ENCODE measurements at places on chromosomes 13 and 19.

- no peak for DNase-seq
Measured at GRCh38 chr19:48295458-48295857, 25.6 kb downstream of the ZNF114 start.

DNA sequence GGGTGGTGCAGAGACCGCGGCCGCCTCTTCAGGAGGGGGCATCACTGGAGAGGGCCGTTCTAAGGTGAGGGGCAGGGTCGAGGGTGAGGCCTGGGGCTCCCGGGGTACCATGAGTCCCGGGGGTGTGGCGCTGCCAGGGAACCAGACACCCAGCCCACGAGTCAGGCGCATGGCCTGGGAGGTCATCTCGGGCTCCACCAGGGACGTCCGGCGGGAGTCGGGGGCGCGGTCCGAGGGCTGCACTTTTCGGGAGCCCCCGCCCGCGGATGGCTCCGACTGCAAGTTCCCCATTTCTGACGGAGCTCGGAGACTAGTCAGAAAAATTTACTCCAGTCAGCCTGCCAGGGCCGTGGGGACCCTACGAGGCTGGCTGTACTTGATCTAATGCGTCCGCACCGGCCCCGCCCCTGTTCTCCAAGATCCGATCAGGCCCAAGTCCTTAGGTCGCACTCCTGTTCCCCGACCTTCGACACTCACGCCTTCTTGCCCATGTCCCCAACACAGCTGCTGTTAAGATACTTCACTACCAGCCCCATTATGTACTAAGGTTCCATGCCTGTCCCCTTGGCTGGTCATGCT is 774 bp downstream of the GGN start:
- no peak for DNase-seq

DNA sequence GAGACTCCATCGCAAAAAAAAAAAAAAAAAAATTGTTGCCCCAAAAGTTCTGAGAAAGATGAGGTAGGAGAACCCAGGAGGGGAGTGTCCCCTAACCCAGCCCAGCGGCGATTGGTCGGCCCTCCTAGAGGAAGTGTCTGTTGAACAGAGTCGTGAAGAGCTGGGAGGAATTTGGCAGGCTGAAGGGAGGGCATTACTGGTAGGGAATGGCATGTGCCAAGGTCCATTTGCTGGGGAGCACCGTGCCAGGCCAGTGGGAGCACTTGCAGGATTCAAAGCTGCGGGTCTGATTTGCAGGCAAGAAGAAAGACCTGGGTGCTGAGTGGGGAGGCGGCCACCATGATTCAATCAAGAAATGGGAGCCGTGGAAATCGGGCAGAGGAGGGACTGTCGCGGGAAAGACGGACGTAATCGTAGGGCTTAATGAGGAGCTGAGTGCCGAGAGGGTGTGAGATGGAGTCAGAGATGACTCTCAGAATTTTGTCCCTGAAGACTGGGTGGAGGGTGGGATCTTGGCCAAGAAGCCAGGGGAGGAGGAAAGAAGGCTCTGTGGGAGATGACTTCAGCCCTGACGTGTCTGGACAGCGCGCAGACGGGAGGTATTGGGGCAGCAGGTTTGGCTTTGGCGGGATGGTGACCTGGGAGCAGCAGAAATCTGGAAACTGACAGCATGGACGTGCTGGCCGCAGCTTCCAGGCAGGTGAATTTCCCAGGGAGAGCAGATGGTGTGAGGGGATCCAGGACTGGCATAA is 15.4 kb downstream of the CERS4 start:
- DNase-seq = no peak

DNA sequence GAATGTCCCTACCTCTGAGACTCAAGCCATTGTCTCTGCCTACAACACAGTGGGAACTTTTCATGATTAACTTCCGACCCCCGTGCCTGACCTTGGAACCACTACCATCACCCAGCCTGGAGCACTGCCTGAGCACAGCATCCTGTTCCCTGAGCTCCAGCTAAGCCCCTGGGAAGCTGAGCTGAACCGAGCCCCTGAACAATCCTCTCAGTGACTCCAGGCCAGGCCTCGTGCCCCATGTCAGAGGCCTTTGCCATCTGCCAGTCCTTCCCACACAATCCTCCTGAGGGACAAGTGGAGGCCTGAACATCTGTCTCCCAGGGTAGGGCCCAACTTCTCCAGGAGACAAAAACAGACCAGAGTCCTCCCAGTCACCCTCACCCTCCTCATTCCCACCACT is 17.5 kb downstream of the CEACAM3 start:
- no peak for DNase-seq

- no peak for DNase-seq
Measured at GRCh38 chr13:113406321-113407102, 42.6 kb upstream of the GRTP1 start.

DNA sequence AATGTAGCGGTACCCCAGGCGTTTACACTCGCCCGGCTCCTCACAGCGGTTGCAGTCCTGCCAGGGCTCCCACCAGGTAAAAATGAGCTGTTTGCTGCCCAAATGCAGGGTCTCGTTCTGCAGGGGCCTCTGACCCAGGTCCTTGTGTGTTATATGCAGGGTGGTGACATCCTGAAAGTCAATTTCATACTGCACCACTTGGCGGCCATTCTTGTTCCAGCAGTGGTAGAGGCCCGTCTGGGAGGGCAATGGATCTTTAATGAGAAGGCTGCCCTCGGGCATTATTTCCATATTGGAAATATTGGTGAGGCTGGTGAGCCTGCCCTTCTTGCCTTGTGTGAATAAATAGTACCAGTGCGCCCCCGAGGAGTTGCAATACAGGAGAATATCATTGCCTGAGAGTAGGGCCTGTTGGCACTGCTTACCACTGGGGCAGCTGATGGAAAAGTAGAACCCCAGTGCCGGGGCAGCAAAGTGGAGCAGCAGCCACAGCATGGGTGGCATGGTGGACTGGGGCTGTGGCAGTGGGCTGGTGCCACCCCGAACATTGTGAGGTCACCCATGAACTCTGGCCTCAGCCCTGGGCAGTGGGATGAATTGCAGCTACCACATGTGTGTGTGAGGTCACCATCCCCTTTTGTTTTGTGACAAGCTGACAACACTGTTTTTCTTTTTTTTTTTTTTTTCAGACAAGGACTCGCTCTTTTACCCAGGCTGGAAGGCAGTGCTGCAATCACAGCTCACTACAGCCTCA is at the start of gene FAM187B:
TSS of gene FAM187B (minus strand) at position 563 of the 754 bp plus-strand sequence. CDS start at position 504, 59 bp downstream.
- DNase-seq = no peak

DNA sequence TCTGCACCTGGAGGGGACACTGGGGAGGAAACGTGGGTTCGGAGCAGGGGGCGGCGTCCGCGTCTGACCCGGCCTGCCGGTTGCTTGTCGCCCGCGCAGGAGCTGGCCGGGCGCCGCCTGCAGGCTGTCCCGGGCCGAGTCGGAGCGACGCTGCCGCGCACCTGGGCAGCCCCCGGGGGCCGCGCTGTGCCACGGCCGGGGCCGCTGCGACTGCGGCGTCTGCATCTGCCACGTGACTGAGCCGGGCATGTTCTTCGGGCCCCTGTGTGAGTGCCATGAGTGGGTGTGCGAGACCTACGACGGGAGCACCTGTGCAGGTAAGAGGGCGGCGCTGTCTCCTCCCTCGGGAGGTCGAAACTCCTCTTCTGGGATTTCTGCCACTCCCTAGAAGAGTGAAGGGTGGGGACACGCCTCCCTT is 1.3 kb downstream of the ITGBL1 start:
- DNase-seq = no peak

GRCh38 chr13:73767747-73768315 is 366.4 kb downstream of the KLF12 start:
- DNase-seq = no peak

GRCh38 chr13:73991384-73991783 is 142.8 kb downstream of the KLF12 start:
- DNase-seq = no peak

GRCh38 chr13:109795011-109795410 is 8.6 kb upstream of the IRS2 start:
- DNase-seq = no peak

GRCh38 chr13:103002279-103002678 is 63.9 kb downstream of the SLC10A2 start:
- DNase-seq = no peak

- no peak for DNase-seq
Measured at GRCh38 chr13:45751885-45752284, 49.8 kb downstream of the CBY2 start.

DNA sequence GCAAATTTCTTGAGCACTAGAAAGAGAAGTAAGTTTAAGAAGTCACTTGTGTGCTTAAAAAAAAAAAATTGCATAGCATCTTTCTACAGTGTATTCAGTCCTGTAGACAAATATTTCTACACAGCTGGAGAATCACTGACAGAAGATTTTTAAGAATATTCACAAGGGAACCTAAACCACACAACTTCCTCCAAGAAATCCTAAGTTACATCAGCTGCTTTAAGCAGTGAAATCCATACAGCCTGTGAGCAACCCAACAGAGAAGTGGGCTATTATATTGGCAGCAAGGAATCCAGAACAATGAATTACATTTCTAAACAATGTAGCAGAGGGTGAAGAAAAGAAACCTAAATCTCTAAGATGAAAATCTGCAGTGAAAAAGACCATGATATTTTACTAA is 1.5 kb downstream of the DOCK9 start:
- DNase-seq = no peak

GRCh38 chr13:110136660-110137585 is 170.0 kb downstream of the COL4A1 start:
- DNase-seq = no peak

DNA sequence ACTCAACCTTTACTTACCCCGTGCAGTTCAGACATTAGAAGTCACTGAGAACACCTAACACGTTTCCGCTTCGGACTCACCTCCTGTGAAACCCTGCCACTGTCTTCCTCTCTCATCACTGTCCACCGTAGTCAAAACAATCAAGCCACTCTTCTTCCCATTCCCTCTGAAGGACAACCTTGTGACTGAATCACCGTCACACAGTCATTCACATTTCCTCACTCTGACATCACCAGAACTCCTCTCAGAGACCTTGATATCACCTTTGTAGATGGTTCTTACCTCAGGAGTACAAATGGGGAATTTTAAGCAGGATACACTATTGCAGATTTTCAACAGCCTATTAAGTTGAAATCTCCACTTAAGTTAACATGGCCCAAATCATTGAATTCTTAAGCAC is 1.3 kb upstream of the KBTBD6 start:
- DNase-seq = no peak

DNA sequence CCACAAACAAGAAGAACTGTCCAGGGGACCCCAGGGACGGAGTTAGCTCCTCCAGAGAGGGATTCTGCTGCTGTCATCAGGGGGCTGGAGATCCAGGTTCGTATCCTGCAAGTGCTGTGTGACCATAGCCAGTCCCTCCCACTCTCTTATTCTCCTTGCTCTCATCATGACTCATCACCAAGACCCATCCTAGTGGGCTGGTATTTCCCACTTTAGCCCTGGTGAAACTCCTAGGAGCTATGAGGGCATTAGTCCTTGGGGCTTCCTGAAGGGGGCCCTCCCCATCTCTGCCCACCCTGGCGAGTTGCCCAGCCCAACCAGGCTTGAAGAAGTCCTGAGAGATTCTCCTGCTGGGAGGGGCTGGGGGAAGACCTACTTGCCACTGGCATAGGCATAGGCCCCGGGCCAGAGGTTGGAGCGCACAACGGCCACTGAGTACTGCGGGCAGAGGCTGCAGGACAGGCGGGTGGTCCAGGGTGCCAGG is 7.5 kb upstream of the DMWD start:
- no peak for DNase-seq

DNA sequence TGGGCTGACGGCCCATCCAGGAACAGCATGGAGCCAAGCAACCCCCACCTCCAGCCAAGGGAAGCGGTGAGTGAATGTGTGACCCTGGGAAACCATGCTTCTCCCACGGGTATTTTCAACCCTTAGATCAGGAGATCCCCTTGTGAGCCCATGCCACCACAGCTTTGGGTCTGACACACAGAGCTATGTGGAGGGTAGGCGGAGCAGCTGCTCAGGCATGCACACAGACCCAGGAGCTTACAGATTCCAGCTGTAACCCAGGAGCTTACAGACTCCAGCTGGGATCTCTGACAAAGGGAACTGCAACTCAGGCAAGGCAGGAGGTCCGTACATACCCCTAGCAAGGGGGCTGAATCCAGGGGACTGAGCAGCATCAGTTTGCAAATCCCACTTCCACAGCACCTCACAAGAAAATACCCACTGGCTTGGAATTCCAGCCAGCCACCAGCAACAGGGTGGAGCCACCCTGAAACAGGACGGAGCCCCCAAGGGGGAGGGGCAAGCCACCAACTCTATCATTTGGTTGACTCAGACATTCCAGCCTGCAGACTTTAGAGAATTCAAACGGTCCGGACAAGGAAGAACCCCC is 40.8 kb upstream of the RFXAP start:
- DNase-seq = no peak

Measured in stimulated activated CD8-positive, alpha-beta memory T cell treated with anti-CD3 and anti-CD28 coated beads, Interleukin-7, amount 100 ng/mL, for 1 hour (primary cell).